ENCODE measurements at places on chromosomes 16 and 17. TPM values are rescaled to one million over a fixed set of nuclear protein-coding genes. Genes with fewer than 3 reads are reported as not detected.

DNA sequence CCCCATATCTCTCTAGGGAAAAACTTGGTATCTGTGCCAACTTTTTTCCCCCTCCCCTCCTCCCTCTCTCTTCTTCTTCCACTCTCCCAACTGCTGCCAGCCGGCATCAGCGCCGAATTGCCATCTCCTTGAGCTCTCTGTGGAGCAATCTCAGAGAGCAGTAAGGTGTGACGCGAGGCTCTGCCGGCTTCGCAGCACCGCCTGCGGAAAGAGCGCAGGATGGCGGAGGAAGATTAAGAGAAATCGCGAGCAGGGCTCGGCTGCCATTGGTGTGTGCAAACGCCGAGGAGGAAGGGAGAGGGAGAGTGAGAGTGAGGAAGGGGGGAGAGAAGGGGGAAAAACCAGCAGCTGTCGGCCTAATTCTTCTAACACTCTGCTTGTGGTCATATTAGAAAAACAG, 44.2 kb downstream of the NEUROD2 start:
- DNase-seq: peak; percentile 23

- DNase-seq: no peak
Observed at GRCh38 chr17:59107306-59107670, 608 bp upstream of the TRIM37 start.

- DNase-seq: no peak
Observed at GRCh38 chr16:83305092-83305491, 502.7 kb upstream of the HSBP1 start.

DNA sequence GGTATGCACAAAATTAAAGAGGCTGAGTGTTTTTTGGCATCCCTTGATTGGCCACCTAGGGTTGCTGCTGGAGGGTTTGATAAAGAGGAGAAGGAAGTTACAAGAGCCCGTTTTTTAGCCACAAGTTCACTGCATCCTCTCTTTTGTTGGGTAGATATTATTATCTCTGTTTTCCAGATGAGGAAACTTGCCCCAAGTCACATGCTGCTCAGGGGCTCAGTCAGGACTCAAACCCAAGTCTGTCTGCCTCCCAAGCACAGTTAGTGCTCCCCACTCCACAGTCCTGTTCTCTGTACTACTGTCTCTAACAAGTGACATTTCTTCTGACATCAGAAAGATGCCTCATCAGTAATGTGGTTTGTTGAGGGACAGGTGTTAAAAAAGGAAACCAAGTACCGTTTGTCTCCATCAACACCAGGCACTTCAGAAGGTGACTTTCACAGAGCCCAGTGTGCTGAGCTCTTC, 1.4 kb downstream of the NT5M start:
- no peak for DNase-seq

- no peak for DNase-seq
Observed at GRCh38 chr16:877242-878071, 76.9 kb upstream of the GNG13 start.

Gene STX1B
- 1.1 TPM for total RNA-seq

DNA sequence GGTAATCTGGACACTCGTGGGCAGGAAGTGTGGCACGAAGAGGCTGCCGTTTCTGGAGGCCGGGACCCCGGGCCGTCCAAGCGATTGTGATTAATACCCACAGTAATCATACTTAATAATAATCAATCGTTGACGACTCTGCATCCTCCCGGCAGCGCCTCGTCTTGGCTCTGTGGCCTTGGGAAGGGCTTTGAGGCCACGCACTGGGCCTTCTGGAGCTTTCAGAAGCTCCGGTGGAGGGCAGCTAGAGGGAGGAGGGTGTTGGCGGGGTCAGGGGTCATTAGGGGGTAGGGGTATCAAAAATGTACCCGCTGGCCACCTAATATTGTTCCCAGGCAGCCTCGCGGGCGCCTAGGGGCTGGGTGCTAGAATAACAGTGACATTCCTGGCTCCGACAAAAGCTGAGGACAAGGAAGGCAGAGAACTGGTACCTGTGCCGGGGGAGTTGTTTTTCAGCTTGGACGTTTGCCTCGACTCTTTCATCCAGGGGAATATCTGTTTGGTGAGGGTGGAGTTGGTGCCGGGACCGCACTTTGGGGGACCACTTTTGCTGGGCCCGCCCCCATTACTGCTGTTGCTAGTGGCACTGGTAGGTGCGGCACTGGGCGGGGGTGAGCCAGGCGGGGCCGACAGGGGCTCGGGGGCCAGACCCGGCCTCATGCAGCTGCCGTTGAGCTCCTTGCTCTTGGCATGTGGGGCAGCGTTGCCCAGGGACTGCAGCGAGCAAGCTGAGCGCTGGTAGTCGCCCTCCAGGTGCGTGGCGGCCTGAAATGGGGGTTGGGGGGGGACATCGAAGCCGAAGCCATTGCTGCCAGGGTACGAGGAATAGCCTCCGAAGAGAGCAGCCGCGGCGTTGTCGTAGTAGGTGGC, 6.9 kb upstream of the HOXB2 start:
- no peak for DNase-seq

Gene NRN1L
- total RNA-seq: 0.50 TPM

- DNase-seq: no peak
Observed at GRCh38 chr16:66678337-66678736, 18.2 kb downstream of the CMTM4 start.

Gene KRT39
- total RNA-seq: not detected

DNA sequence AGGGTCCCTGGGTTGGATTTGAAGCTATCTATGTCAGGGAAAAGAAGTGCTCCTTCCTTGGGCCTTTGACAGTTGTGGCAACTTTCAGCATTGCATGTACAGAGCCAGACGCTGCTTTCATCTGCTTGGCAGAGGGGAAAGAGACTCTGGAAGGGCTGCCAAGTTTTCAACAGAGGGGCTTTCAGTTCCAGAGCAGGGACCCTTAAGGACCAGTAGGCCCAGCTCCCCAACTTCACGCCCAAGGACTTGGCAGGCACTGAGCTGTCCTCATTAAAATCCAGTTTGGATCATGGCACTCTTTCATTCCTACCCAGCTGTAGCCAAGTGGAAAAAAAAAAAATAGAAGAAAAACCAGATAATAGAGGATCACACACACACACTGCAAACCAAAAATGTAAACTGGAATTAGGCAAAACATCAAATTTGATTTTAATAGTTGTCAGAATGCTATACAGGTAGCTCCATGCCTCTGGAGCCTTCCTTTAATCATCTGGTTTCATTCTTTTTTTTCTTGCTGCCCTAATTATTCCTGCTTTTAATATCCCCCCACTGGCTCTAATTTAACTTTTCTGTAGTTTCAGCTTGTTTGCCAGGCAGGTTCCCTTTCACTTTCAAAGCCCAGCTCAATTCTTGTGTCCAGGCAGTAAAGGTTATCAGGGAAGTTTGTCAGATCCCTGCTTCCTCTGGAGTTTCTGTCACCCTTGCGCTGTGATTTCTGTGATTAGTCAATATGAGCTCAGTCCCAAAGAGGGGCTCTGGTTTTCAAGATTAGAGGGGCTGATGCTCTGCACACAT, 702.6 kb upstream of the CDH8 start:
- DNase-seq: no peak

GRCh38 chr16:87344165-87344930, 27.2 kb upstream of the C16orf95 start:
- no peak for DNase-seq

DNA sequence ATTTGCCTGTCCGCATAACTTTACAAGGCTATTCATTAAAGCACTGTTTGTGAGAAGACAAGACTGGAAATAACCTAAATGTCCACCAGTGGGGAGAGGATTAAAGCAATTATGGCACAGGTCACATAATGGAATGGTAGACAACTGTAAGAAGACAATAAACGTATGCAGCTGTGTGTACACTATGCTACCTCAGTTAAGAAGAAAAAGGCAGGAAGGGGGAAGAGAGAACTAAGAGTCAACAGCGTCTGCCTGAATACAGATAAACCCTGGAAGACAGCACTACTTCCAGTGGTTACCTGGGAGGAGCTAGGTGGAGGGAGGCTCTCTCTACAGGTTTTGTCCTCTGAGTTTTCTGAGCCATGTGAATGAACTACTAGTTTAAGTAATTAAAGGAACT, 15.3 kb downstream of the CREBBP start:
- no peak for DNase-seq

DNA sequence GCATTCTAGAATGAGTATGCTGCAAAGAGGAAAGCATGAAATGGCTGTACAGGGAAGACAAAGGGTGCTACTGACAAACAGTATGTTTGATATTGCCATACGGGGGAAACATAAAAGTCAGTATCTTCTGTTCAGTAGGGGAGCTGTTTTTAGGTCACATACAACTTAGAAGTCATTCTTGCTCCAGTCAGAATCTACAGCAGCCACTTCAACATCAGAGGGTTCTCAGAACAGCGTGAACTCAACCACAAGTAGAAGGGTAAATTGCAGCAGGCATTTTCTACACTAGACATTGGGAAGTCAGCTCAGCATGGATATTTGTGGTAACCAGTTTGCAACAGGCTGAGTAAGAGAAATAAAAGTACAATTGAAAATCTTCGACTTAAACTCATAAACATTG, 1241.8 kb upstream of the GOT2 start:
- DNase-seq: no peak

DNA sequence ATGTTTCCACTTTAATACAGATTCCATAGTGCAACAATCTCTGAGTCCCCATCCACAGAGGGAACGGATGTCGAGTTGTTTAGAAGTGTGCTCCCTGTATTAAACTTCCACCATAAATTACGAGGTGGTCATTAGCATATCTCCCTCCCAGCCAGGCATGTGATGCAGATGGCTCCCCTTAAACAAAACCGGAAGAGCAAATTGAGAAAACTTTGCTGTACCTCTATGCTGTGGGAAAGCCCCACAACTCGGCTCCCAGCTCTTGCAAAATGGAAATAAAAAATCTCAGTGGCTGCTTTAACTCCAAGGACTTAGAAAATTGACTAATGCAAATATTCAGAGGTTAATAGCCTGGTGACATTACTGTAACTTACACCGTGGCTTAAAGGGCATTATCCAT, 290.9 kb downstream of the MAF start:
- DNase-seq: no peak

Gene PRSS27
- 0.44 TPM for total RNA-seq

DNA sequence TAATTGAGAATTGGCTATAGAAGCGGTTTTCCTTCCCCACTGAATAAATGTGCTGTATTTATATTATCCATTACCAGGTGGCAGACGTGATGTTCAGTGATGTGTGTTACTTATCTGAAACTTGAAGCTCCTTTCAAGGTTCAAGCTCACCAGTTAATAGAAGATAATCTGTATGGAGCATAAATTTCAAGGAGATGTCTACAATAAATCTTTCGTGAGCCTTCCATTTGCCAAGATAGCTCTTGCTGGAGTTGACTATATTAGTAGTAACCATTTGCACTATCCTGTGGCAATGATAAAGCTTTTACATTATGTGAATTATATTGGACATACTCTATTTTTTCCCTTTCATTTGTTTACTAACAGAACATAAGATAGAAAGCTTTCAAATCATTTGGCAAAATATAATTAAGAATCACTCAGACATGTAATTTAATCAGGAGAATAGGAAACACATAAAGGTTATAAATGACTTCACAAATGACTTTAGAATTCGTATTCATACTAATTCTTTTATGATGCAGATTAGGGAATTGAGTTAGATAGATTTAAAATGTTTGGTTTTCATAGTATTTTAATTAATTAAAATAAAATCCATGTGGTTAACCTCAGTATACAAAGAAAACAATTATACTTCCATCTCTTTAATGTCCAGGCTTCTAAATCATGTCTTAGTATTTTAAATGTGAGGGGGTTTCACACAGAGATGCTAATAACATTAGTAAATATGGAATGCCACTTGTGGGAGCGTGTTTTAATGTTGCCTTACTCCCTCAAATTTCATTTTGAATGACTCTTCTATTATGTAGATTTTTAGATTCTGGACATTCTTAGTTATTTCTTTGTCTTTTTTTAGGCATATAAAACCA, 664.4 kb upstream of the CDH8 start:
- DNase-seq: no peak

Gene SLC35G6
- total RNA-seq: not detected

DNA sequence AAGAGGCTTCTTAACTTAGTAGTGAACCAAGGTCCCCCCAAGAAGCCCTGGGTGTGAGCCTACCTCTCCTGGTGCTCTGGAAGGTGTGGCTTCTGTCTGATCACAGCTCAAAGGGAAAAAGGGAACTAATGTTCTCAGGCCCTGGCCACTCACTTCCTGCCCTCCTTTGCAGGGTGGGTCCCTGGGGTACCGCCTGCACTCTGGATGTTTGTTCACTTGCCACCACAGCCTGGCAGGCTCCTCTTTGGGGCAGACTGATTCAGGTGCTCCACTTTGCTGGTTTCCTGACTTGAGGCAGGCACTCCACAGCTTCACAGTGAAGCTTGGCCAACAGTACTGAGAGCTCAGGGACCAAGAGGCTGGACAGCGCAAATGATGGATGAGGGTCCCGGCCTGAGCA, 5.9 kb upstream of the MYO15A start:
- no peak for DNase-seq

GRCh38 chr16:88430524-88431446, 22.3 kb upstream of the ZFPM1 start:
- DNase-seq: peak; percentile 62

DNA sequence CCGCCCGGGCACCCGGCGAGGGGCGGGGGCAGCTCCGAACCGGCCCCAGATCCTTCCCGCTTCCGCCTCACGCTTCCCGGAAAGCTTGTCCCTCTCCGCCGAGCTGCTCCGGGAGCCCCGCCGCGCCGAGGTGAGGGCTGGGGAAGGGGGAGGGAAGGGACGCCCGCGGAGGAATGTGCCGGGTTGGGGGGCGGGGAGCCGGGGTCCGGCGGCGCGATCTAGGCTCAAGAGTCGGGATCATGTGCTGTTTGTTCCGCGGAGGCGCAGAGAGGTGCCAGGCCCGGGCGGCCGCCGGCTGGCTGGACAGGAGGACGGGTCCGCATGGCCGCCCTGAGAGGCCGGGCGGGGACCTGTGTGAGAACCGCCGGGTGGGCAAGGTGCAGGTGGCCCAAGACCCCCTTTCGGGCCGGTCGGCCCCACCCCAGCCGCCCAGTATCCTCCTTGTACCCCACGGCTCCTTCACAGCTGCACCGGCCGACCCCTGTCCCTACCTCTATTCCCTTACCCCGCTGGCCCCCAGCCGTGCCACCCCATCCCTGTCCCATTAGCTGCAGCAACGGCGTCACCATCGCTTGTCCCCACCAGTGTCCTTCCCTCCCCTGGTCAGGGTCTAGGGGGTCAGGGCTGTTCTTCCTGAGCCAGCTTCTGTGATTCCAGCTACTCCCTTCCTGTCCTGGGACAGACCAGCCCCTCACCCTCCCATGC, 429 bp downstream of the KIF1C start:
- DNase-seq: peak; percentile 70

- DNase-seq: peak; percentile 66
Observed at GRCh38 chr17:50148226-50149090, 2.0 kb downstream of the PPP1R9B start.

DNA sequence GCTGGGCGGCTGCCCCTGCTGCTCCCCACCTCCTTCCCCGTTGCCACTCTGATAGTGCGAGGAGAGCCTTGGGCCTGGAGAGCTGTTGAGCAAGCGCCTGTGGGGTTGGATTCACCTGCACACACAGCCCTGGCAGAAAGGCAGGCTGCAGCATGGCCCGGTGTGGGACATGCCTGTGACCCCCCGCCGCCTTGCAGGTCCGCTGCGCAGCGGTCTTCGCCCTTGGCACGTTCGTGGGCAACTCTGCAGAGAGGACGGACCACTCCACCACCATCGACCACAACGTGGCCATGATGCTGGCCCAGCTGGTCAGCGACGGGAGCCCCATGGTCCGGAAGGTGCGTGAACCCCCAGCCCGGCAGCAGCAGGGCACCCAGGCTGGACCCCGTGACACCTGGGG, 106.8 kb upstream of the CHMP6 start:
- DNase-seq: peak; percentile 10

All from left cardiac atrium (tissue), 4 donors.